Neural crest cell (in vitro differentiated cells): ENCODE measurements at places on chromosomes 12 and 14.

DNA sequence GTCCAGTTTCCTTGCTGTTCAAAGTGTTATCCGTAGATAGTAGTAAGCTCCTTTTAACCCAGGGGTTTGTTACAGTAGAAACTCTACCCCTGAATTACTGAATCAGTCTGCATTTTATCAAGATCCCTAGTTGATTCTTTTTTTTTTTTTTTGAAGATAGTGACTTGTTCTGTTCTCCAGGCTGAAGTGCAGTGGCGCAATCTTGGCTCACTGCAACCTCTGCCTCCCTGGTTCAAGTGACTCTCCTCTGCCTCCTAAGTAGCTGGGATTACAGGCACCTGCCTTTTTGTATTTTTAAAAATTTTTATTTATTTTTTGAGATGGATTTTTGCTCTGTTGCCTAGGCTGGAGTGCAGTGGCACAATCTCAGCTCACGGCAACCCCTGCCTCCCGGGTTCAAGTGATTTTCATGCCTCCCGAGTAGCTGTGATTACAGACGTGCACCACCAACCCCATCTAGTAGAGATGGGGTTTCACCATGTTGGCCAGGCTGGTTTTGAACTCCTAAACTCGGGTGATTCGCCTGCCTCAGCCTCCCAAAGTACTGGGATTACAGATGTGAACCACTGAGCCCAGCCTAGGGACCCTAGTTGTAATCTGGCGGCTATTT, 10.5 kb downstream of the LARP4 start:
- no peak overlapping the region for H3K4me3 ChIP-seq
- H3K27me3 ChIP-seq = no peaks in the 10 kb centered on the region
- H3K4me1 ChIP-seq = peaks cover 8% of the 10 kb centered on the region
- H3K36me3 ChIP-seq = peaks cover 5% of the 10 kb centered on the region
- no peak overlapping the region for H3K27ac ChIP-seq

DNA sequence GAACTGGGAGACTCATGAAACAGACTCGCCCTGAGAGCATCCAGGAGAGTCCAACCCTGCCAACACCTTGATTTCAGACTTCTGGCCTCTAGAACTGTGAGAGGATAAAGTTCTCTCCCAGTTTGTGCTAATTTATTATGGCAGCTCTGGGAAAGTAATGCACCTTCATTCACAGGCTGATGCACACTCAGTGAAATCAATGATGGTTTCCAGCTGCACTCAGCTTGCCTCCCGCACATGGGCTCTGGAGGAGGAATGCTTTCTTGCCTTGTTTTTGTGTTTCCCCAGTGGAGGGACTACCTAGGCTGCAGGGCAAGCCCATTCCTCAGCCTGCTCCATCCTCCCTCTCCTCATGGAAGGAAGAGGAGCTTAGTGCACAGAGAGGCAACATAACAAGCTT, 45.7 kb downstream of the TMEM132C start:
- peaks cover 3% of the 10 kb centered on the region for H3K27me3 ChIP-seq
- H3K4me3 ChIP-seq = no peak overlapping the region
- peaks cover 37% of the 10 kb centered on the region for H3K4me1 ChIP-seq
- no peak for DNase-seq

GRCh38 chr12:48423171-48423570, 49.2 kb upstream of the ANP32D start:
- no peaks in the 10 kb centered on the region for H3K36me3 ChIP-seq
- peaks cover 3% of the 10 kb centered on the region for H3K27me3 ChIP-seq
- no peak overlapping the region for H3K4me3 ChIP-seq
- H3K4me1 ChIP-seq = no peaks in the 10 kb centered on the region

DNA sequence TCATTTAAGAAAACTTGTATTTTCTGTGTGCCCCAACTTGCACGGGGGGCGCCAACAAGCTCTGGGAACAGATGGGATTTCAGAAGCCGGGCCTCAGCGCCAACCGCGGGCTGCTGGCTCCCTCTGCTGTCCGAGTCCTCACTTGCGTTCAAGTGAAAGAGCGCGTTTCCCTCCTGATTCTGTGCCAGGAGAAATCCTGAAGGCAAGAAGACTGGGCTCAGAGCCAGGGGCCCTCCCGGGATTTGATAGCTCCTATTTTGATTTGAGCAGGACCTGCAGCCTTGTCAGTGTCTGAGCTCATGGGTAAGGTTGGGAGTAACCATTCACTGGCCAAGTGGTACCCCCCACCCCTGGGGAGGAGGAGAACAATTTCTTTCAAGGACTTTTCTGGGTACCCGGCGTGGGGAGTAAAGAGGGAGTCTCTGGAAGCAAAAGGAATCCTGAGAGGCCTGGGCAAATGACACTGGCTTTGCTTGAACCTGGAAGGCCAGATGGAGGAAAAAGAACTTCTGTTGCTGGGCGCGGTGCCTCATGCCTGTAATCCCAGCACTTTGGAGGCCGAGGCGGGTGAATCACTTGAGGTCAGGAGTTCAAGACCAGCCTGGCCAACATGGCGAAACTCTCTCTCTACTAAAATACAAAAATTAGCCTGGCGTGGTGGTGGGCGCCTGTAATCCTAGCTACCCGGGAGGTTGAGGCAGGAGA, 179.0 kb upstream of the RGS6 start:
- H3K36me3 ChIP-seq = peaks cover 5% of the 10 kb centered on the region
- no peak overlapping the region for H3K27ac ChIP-seq
- no peaks in the 10 kb centered on the region for H3K27me3 ChIP-seq
- peaks cover 44% of the 10 kb centered on the region for H3K4me1 ChIP-seq
- H3K4me3 ChIP-seq = peak overlapping the region; percentile 38
